Glutamatergic neuron (in vitro differentiated cells): ENCODE measurements at places on chromosomes 3 and 15.

DNA sequence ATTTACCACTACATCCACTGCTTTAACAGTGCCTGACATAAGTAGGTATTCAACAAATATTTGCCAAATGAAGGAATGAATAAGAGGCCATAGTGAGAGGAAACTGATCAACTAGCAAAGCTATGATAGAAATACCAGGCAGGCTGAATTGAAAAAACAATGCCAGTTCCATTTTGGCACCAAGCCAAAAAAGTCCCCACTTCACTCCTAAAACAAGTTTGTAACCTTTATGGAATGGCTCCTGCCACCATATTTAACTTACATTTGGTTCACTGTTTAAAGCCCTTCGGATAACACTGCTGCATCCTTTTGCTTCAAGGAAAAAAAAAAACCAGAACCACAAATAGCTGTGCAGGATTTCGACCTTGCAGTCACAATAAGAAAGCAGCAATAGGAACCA is 166.1 kb downstream of the FRMD5 start:
- DNase-seq, result no peak

GRCh38 chr15:86157606-86158293 is 78.1 kb downstream of the AGBL1 start:
- DNase-seq, result no peak

- DNase-seq, result no peak
Measured at GRCh38 chr15:68921926-68922325, 8.4 kb upstream of the SPESP1 start.

DNA sequence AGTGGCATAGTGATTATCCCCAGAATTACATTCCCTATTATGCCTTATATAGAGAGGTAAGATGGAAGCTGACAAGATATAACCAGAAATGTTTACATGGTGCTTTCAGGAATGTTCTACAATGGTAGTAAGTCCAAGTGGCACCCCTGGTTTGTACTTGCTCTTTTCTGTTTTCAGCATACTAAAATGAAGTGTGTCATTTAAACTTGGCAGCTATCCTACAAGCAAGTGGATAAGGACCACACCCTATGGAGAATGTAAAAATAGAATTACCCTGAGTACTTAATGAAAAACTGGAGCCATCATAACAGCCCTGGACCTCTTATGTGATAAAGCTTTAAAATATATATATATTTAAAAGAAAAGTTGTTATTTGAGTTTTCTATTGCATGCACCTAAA is 1012.7 kb upstream of the CADM2 start:
- DNase-seq, result no peak

- no peak for DNase-seq
Measured at GRCh38 chr3:194711913-194712312, 26.2 kb downstream of the FAM43A start.
